T-helper 1 cell (primary cell): ENCODE measurements at places on chromosomes 6 and 20.

DNA sequence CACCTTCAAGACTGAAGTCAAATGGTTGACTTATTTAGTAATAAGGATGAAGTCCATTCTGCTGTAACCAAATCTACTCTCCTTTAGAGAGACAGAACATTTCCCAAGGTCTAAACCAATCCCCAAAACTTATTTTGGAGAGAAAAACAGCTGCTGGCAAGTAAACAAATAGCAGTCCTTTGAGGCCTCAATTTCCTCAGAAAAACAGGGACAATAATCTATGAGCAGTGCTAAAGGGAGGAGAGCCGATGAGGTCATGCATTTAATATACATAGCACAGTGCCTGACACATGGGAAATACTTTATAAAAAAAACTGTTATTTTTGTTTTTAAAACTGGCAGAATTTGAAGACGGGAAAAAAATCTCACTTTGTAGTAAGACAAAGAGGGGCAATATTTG is 526.0 kb downstream of the EPM2A start:
- DNase-seq: no peak

DNA sequence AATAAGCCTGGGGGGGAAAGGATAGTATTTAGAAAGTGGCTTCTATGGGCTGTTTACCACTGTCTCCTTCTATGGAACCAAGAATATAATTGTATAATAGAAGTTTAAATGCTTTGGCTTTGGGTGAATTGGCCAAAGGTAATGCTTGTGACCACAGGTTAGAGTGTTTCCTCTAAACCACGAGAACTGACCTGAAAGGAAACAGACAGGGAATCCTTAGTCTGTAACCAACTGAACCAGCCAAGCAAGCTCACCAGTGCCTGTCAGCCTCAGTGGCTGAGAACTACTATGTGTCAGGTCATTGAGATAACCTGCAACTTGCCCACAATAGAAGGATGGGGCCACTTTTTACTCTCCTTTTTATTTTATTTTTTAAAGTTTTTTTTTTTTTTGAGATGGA is 47.9 kb upstream of the TXNDC5 start:
- no peak for DNase-seq

GRCh38 chr20:32621891-32622584 is 36.9 kb upstream of the NOL4L start:
- no peak for DNase-seq

GRCh38 chr6:109743739-109744138 is 52.6 kb downstream of the FIG4 start:
- no peak for DNase-seq

- no peak for DNase-seq
Measured at GRCh38 chr20:63370618-63371187, 9.6 kb upstream of the CHRNA4 start.

- peak; percentile 87 for DNase-seq
Measured at GRCh38 chr6:30326526-30327231, at the start of gene TRIM39. TSS of gene TRIM39 (plus strand) at chr6:30326927. CDS start at chr6:30329318, 2,391 bp downstream.

DNA sequence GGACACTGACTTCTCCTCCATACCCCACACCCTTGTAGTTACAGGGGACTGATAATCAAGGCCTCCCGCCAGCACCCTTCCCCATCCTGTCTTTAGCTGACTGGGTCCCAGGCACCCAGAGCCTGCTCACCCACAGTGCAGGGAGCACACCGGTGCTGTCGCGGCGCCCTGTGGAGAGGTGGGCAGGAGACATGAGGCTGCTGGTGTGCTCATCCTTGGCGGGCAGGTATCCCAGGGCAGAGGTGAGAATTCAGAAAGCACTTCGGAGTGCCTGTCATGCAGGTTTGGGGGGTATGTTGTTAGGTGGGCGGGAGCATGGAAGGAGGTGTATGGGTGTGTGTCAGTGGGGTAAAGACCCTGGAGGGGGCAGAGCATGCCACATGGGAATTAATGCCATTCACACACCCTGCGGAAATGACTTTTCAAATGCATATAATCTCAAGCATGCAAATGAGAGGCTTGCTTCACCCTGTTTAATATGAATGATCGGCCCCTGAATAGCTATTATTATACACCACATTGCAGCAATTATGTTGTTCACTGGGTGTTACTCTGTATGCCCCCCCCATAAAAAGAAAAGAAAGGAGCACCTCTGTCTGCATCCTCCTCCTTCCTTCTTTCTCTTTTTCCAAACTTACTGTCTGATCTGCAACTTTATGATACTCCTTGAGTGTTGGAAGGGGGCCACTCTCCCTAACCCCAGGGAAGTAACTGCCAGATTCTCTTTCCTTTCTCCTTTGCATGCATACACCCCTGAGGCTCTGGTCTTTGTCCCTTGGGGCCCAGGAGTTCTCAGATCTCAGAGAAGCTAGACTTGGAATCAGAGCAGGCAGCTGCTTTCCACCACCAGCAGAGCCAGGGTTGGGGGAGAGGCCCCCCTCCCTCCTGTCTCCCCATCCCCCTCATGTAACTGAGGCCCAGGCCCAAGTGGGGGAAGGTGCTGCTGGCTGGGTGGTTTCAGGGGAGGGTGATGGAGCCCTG is 16.0 kb downstream of the FOXP4 start:
- DNase-seq: no peak

DNA sequence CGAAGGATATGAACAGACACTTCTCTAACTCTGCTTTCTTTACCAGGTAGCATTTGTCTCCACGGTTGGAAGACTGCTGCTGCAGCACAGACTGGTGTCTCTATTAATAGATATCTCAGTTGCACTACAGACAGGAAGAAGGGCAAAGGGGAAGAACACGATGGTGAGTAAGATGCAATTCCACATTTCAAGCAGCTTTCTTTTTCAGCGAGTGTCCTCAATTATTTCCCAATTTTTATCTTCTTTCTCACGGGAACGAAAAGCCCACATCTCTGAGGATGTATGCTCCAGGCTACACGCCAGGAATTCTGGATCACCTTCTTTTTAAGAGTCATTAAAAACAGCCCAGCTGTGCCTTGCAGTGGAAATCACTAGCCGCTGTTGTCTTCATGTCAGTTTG is 311.6 kb upstream of the ECI2 start:
- no peak for DNase-seq

- DNase-seq: no peak
Measured at GRCh38 chr6:492178-492577, 100.6 kb downstream of the IRF4 start.

GRCh38 chr6:110714143-110714542 is 101.1 kb downstream of the CDK19 start:
- no peak for DNase-seq

GRCh38 chr6:127851197-127851596 is 49.7 kb downstream of the THEMIS start:
- no peak for DNase-seq

DNA sequence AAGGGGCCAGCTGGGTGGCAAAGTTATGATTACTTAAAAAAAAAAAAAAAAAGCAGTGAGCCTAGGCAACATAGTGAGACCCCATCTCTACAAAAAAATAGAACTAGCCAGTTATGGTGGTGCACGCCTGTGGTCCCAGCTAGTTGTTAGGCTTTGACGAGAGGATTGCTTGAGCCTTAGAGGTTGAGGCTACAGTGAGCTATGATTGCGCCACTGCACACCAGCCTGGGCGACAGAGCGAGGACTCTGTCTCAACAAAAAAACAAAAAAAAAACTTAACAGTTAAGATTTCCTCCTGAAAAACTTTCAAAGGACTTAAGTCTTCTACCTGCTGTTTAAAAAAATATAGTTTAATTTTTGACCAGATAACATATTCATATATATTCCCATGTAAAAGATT is 2.4 kb downstream of the GTSF1L start:
- DNase-seq: no peak

- no peak for DNase-seq
Measured at GRCh38 chr6:113381959-113382358, 475.2 kb upstream of the MARCKS start.

- no peak for DNase-seq
Measured at GRCh38 chr6:46935687-46936086, 13.9 kb upstream of the ADGRF5 start.

- peak; percentile 44 for DNase-seq
Measured at GRCh38 chr20:1212607-1213396, 9.5 kb downstream of the C20orf202 start.

- DNase-seq: no peak
Measured at GRCh38 chr6:42301986-42302385, 84.3 kb upstream of the MRPS10 start.

DNA sequence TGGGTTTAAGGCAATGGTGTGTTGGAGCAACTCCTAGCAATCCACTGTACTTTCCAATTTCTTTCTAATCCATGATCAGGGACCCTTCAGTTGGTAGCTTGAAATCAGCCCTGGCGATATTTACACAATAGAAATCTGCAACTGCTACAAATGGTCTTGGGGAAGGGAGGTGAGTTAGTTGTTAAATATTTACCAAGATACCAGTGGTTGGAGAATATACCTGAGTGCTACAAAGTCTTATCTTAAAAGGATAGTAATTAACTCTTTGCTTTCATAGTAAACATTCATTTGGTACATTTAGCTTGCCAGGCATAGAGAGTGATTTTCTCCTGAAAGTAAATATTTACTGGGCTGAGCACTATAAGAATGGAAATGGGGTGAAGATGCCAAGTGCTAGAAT is 568.2 kb downstream of the BCKDHB start:
- no peak for DNase-seq

DNA sequence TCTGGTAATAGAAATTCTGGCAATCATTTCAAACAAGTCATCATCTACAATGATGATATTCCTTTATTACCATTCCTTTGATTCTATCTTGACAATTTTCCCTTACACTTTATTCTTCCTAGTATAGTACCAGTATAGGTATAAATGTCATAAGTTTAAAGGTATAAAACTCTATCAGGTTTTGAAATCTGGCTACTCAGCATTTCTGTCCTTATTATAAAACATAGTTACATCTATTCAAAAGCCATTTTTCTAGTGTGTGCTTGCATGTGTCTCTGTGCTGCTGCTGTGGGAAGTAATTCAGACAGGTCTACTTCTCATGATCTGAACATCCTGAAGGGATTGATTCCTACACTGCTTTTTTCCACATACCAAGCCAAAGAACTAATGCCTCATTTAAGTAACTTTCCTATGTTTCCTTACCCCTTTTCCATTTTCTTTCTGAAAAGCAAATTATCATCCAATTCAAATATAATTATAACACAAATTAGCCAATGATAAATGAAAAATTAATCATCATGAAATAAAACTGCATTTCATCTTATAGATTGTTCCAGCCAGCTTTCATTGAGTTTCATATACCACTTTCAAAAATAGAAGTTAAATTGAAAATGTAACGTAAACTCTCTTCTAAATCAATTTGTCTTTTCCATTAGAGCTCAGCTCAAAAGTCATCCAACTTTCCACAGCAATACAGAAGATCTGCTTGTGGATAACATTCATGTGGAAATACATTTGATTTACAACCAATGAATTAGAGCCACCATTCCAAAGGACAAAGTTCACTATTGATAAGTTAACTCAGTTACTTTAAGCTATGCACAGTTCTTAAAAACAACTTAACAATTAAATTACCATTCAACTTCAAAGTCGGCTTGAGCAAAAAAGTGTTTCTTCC is 35.9 kb downstream of the COL12A1 start:
- no peak for DNase-seq

DNA sequence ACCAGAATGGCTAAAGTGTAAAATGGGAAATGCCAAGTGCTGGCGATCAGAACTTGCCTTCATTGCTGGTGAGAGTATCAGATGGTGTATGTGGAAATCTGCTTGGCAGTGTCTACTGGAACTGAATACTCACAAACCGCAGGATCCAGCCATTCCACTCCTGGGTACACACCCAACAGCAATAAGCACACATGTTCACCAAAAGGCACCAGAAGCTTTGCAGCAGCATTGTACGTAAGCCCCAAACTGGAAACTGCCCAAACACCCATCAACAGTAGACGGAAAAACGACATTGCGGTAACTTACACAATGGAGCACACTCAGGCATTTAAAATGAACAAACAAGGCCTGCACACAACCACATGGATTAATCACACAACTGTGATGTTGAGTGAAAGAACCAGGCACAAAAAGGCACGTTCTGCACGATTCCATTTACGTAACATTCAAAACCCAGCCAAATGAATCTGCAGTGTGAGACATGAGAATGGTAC is 37.3 kb upstream of the BPIFA2 start:
- no peak for DNase-seq

DNA sequence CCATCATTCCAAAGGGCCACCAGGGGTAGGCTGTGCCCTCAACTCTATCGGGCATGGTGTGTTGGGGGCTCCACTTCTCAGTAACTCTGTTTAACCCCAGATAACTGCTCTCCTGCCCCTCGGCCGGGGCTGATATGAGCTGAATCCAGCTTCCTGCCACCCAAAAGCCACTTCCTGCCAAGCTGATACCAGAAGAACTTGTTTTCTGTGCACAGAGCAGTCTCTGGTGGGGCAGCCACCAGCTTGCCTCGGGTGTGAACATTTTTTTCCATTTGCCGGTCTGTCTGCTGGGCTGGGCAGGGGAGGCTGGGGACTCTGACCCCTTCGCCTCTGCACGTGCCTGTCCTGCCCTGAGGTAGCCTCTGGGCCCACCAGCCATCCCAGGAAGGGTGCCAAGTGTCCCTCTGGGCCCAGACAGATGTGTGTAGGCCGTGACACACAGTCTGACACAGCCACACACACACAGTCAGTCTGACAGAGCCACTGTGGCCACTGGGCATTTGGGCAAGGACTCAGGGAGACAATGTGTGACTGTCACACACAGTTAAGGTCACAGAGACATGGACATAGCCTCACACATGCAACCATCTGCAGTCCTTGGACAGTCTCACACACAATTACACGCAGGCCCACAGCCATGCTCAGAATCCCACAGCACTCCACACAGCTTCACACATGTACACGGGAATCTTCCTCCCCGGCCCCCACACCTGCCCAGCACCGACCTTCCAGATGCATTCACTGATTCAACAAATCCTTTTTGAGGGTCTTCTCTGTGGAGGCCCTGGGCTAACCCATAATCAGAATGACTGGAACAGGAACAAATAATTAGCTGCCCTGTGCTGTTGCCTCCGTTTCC is 45.1 kb downstream of the NOL4L start:
- peak; percentile 59 for DNase-seq

GRCh38 chr6:16694781-16695578 is 66.3 kb downstream of the ATXN1 start:
- no peak for DNase-seq

- DNase-seq: no peak
Measured at GRCh38 chr6:89581689-89582088, 56.9 kb downstream of the LYRM2 start.

GRCh38 chr6:89281779-89282246 is 33.3 kb downstream of the GABRR2 start:
- peak; percentile 28 for DNase-seq

- DNase-seq: no peak
Measured at GRCh38 chr6:111829998-111830397, 43.3 kb downstream of the FYN start.

DNA sequence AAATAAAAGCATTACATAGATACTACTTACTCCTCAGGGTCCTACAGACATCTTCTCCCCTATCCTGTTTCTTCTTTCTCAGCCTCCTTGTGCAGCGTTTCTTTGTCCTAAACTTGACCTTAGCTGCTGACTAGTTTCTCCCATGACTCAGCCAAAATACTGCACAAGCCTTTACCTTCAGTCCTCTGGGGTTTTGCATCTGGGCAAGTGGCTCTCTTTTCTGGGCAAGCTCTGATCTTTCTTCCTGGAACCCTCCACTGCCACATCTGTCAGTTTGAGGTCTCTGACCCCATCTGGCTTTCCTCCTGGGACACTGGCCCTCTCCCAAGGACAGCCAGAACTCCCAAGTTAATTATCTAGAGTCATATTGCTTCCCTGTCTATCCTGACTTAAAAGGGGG is 838.4 kb downstream of the DHX35 start:
- no peak for DNase-seq

GRCh38 chr20:51301026-51301425 is 241.5 kb downstream of the NFATC2 start:
- no peak for DNase-seq
